ENCODE measurements at places on chromosomes 11 and 22. TPM values are rescaled to one million over a fixed set of nuclear protein-coding genes. Genes with fewer than 3 reads are reported as not detected.

DNA sequence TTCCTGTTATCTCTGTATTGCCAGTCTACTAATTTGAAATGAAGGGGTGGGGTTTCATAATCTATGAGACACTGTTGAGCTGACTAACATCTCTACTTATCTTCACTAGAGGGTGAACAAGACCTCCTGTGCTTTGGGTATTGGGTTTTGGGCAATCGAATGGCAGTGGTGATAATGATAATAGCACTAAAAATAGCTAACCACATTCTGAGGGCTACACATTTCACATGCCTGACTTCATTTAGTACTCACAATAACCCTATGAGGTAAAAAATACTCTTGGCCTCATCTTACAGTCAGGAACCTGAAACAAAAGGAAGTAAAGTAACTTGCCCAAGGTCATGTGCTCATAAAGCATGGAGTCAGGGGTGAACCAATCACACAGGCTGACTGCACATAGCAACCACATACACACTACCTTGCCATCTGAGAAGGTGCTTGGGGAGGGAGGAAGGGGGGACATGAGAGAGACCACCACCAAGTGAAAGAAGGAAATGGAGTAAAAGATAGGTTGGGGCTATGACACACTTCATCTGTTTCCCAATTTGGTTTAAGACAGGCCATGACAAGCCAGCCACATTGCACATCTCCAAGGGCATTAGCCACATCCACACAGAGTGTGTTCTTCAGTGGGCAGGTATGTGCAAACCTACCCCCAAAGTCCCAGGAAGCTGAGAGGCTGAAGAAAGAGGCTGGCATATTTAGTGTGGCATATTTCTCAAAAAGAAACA is 387.6 kb upstream of the DDI1 start:
- no peak for DNase-seq

- no peak for DNase-seq
Observed at GRCh38 chr11:16956538-16957153, 57.6 kb downstream of the PLEKHA7 start.

- no peak for DNase-seq
Observed at GRCh38 chr11:133176748-133177147, 355.6 kb downstream of the OPCML start.

DNA sequence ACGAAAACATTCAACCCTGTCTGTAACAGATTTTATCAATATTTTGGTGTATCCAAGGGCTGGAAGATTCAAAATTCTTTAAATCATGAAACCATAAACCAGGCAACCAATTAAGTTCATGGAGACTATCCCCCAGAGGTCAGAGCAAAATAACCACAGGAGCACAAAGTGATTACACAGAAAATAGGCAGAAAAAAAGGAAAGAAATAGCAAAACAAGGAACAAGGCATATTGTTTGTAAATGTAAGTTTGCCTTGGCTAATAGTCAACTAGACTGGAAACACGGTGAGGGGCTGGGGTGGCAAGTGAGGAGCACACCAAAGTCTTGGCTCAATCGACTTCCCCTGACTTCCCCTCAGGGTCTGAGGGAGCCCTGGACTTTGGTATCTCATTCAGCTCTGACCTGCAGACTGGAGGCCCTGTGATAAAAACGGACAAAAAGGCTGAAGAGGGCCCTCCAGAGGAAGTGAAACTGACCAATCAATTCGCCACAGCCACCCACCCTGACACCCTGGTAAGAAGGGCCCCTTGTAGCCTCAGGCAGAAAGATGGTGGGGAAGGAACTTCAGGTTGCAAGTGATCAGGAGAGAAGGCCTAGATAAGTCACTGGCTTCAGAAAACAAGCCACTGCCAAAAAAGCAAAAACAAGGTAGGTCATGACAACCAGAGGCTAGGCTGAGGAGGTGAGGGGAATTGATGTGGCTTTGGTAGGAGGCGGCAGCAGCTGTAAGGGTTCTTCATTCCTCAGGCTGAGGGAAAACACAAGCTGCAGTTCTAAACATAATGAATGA is 1.8 kb downstream of the SIK3 start:
- peak; percentile 41 for DNase-seq

DNA sequence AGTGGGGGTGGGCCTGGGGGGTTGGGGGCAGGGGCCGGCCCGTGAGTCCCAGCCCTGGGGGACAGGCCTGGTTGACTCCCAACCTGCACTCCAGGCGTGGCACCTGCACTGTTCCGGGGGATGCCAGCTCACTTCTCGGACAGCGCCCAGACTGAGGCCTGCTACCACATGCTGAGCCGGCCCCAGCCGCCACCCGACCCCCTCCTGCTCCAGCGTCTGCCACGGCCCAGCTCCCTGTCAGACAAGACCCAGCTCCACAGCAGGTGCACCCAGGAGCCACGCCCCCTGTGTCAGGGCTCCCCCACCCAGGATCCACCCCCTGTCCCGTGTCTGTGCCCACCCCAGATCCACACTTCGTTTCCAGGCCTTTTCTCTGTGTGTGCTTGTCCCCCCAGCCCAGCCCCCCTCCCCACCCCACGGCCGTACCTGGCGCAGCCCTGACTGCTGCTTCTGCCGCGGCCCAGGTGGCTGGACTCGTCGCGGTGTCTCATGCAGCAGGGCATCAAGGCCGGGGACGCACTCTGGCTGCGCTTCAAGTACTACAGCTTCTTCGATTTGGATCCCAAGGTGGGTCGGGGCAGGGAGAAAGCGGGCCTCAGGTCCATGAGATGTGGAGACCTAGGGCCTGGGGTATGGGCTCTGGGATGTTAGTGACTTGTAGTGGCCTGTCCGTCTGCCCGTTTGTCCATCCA is 4.8 kb downstream of the FERMT3 start:
- no peak for DNase-seq

- no peak for DNase-seq
Observed at GRCh38 chr11:105000797-105001196, 22.2 kb downstream of the CASP5 start.

DNA sequence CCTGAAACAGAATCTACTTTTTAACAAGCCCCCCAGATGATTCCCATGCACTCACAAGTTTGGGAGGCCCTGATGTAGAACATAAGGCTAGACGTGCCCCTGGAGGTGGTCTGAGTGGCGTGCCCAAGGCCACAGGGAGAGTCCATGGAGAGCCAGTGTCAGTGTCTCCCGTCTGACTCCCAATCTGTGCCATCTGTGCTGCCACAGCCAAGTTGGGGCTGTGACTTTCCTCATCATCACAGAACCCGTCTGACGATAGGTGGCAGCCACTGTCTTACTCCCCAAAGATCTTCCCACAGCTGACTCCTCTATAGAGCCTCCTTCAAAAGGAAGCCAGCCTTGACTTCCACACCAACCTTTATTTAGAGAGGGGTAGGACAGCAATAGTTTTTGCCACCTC is 470.5 kb downstream of the SOX6 start:
- no peak for DNase-seq

- no peak for DNase-seq
Observed at GRCh38 chr11:47212938-47213337, 1.8 kb upstream of the DDB2 start.

- no peak for DNase-seq
Observed at GRCh38 chr11:26219183-26220117, 112.5 kb upstream of the ANO3 start.

DNA sequence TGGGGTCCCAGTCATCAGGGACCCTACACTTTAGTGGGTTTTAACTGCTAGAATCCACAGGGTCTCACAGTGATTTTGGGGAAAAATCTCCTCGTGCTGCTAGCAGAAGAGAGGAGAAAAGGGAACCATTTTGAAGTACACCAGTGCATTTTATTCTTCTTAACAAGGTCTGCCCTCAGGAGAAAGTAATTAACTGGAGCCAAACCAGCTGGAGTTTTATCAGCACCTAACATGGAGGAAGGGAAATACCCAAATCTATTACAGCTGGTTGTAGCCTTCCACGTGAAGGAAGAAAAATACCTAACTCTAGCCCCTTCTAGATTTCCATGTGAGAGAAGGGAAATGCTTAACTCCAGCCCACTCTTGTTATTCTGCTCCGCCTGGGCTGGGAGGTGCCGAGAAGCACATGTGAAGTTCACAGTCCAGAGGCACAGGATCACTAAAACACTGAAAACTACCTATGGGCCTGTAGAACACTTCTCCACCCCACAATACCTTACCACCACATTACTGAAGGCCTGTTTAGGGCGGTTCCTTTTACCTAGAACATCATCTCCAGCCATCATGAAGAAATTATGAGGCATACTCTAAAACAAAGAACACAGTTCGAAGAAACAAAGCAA is 31.3 kb upstream of the TEAD1 start:
- no peak for DNase-seq

DNA sequence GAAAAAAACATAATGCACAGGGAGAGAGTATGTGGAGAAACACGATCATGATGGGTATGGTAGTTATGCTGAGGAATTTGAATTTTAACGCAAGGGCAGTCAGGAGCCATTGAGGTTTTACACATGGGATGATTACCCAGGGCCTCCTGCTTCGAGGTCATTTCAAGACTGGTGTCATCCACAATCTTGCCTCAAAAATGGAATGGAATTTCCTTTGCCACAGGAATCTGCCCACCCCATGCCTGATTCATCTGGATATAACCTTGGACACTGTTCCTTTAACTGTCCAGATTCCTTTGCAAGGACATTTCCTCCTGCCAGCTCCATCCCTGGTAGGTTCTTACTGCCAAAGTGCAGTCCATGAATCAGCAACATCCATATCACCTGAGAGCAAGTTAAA is 655.9 kb upstream of the TENM4 start:
- DNase-seq: peak; percentile 83

DNA sequence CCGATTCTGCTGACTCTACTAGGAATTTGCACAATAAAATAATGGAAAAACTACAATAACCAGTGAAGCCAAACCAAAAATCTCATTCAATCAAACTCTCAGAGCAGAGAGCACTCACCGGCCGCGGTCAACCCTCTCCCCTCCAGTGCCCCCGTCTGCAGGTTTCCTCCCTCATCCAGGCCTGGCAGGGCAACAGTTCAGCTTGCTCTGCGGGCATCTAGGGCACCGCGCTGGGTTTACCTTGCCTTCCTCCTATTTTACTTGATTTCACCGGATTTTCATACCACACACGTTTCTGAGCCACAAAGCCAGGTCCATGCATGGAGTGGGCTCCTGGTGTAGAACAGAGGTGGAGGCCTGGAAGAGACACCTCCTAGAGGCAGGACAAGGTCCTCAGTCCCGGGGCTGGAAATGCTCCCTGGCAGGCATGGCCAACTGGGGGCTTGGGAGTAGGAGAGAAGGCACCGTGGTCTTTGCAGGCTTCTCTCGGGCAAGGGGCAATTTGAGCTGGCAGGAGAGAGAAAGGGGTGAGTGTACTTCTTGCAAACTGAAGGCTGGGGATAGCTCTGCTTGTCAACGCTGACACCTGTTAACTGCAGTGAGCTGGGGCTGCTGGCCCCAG is 938.4 kb downstream of the BRD1 start:
- DNase-seq: no peak

DNA sequence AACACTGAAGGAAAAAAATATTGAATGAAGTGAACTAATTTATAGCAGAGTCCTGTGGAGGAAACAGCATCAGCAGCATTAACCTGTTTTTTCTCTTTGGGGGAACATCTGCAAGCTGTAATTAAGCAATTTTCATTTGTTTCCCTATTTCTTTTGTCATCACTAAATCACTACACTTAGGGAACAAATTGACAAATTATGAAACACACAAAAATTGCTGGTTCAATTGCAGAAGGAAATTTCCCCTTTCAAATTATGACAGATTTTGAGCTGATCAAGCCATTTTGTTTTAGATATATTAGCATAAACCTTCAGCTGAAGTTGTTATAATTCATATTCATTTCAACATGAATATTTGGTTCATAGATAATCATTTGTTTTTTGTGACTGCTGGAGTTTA is 22.2 kb upstream of the RAG2 start:
- DNase-seq: no peak

- no peak for DNase-seq
Observed at GRCh38 chr11:121589946-121590537, 137.3 kb upstream of the SORL1-AS1 start.

GRCh38 chr11:7536100-7536499 is 22.3 kb downstream of the PPFIBP2 start:
- no peak for DNase-seq

- no peak for DNase-seq
Observed at GRCh38 chr11:83649528-83649855, 363.3 kb upstream of the CCDC90B start.

Gene POTEH
- not detected for total RNA-seq

Gene OR52I2
- total RNA-seq: not detected

Gene OR2AG1
- not detected for total RNA-seq

Gene HSPB2
- 2.9 TPM for total RNA-seq

Gene C1QTNF4
- not detected for total RNA-seq
